Muscle of leg (tissue), 16 donors: ENCODE measurements at places on chromosomes 1 and 21. TPM values are rescaled to one million over a fixed set of nuclear protein-coding genes. Genes with fewer than 3 reads are reported as not detected.

The OR2L13 gene
- not detected for polyA plus RNA-seq

The FCAMR gene
- not detected for polyA plus RNA-seq

The GSTM2 gene
- polyA plus RNA-seq, result 124 TPM

The GPX7 gene
- polyA plus RNA-seq, result 151 TPM

The RGS16 gene
- 8.8 TPM for polyA plus RNA-seq

The LRRC39 gene
- 169 TPM for polyA plus RNA-seq

The KLHDC9 gene
- 0.23 TPM for polyA plus RNA-seq

The KRTAP7-1 gene
- polyA plus RNA-seq, result not detected

The HMCN1 gene
- polyA plus RNA-seq, result 22.6 TPM

The DNASE2B gene
- polyA plus RNA-seq, result 0.18 TPM

The PDPN gene
- 41.2 TPM for polyA plus RNA-seq
